Stimulated activated CD8-positive, alpha-beta memory T cell treated with anti-CD3 and anti-CD28 coated beads, Interleukin-7, amount 100 ng/mL, for 24 hours (primary cell): ENCODE measurements at places on chromosomes 5 and 9.

GRCh38 chr9:34559624-34560455 lies 29.7 kb downstream of the CNTFR start:
- DNase-seq, result no peak

GRCh38 chr5:138459311-138459933 lies 5.9 kb upstream of the EGR1 start:
- peak; percentile 73 for DNase-seq

- no peak for DNase-seq
Observed at GRCh38 chr5:33812746-33813145, 79.0 kb downstream of the ADAMTS12 start.

DNA sequence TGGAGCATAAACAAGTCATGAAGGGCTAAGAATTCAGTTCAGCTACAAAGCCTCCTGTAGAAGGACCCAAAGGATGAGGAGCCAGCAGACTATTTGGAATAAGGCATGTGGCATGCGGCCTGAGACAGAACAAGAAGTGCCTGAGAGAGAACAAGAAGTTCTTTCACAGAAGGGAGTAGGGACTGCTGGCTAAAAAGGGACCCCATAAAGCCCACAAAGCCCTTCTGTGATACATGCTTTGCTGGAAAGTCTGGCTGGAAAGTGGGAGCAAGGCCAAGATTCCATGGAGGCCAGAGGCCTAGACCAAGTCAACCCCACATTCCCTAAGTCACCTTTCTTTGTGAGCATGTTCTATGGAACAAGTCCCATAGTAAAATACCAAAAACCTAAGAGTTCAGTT lies 35.9 kb upstream of the UBAP2 start:
- no peak for DNase-seq

- DNase-seq, result no peak
Observed at GRCh38 chr5:141850244-141850768, 27.9 kb downstream of the PCDH1 start.

- DNase-seq, result no peak
Observed at GRCh38 chr9:120934281-120934680, 7.7 kb upstream of the TRAF1 start.

DNA sequence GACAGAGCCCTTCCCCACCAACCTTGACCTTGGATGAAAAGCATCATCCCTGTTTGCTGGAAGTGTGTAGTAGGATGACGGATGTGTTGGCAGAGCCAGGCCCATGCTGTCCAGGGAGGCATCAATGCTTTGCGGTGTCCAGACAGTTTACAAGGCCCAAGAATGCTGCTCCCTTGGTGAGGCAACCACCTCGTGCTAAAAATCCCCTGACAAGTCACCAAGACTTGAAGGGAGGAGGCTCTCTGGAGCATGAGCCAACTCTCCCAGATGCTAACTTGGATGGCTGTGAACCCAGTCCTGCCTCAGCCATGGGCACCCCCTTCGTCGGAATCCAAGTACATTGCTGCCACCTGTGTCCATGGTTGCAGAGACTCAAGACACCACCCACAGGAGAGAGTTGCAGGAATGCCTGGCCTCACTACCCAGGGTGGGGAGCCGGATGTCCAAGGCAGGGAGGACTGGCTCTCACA lies 9.5 kb upstream of the NKD2 start:
- DNase-seq, result no peak

DNA sequence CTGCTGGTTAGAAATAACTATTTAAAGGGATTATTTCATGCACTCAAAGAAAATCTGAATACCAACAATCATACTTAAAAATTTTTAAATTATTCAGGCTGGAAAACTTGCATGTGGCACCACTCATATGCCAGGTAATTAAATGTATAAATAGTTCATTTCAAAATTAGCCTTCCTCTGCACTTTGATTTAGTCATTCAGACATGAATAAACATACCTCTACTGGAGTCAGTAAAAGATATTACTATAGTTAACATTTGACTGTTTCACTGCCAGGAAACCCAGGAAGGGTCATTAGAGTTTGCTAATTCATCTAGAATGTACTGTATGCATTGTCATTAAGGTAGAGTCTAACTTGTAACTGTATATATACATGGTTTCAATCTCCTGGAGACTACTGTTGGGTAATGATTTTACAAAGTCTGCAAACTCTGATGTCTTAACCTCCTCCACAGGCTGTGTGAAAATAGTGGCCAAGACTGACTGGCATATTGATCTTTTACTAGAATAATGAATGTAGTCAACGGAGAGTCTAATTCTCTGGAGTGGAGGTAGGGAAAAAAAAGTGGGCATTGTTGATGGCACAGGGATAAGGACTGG lies 43.7 kb downstream of the TEX10 start:
- DNase-seq, result no peak

DNA sequence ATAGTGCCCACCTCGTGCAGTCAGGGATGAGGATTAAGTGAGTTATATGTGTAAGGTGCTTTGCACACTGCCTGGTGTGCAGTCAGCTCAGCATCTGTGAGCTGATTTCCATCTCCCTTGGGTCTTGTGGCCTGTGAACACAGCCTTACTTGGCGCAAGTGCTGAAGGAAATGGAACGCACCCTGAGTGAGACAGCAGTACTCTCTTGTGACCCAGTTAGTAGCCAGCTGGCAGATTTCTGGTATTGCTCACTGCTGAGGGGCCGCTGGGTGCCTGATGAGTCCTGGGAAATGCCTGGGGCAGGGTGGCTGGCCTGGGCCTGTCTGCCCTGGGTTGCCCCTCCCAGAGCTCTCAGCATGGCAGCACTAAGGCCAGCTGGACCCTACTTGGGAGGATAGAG lies 90.9 kb upstream of the BOD1 start:
- DNase-seq, result no peak

- no peak for DNase-seq
Observed at GRCh38 chr9:129185991-129186390, 7.9 kb upstream of the IER5L start.

GRCh38 chr9:110276781-110277180 lies 20.5 kb upstream of the TXN start:
- DNase-seq, result no peak
